Right kidney (tissue), 9 donors: ENCODE measurements at places on chromosomes 16 and 17.

- no peak for DNase-seq
Measured at GRCh38 chr17:83095016-83095415, 15.6 kb downstream of the METRNL start.

- DNase-seq: no peak
Measured at GRCh38 chr16:85667841-85668413, 20.8 kb downstream of the GINS2 start.

DNA sequence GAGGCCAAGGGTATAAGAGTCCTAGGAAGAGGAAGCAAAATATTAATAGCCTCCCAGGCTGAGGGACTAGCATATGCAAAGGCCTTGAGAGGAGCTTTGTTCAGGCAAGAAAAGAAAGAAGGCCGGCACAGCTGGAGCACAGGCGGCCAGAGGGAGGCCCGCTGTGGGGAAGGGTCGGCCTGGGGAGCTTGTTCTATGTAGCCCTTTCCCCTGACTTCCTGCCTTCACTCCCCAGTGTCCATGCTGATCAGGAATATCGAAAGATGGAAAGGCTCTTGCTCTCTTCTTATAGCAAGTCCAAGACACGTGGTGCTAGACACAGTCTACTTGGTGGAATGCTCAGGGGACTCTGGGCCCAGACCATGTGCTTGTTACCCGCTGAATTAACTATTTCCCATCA is 27.4 kb upstream of the HAS3 start:
- DNase-seq: no peak

GRCh38 chr17:50266384-50267073 is 7.7 kb upstream of the TMEM92 start:
- no peak for DNase-seq

- DNase-seq: no peak
Measured at GRCh38 chr17:47207143-47208067, 1.7 kb upstream of the MYL4 start.

GRCh38 chr17:63631062-63631461 is 8.8 kb downstream of the MAP3K3 start:
- no peak for DNase-seq

DNA sequence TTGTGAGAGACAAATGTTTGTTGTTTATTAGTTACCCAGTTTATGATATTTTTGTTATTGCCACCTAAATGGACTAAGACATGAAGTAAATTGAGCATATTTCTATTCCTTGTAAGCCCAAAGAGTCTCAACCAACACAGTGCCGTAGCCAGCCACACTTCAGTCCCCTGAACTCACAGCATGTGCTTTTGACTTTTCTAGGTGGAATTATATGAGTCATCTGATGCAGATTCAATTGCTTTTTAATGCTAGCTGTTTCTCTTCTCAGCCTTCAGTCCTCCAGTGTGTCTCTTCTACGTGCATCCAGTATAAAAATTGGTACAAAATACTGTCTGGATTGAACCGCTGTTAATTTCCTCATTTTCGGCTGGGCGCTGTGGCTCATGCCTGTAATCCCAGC is 39.0 kb downstream of the IQCK start:
- no peak for DNase-seq

- DNase-seq: no peak
Measured at GRCh38 chr16:15907863-15908478, 19.6 kb upstream of the CEP20 start.

DNA sequence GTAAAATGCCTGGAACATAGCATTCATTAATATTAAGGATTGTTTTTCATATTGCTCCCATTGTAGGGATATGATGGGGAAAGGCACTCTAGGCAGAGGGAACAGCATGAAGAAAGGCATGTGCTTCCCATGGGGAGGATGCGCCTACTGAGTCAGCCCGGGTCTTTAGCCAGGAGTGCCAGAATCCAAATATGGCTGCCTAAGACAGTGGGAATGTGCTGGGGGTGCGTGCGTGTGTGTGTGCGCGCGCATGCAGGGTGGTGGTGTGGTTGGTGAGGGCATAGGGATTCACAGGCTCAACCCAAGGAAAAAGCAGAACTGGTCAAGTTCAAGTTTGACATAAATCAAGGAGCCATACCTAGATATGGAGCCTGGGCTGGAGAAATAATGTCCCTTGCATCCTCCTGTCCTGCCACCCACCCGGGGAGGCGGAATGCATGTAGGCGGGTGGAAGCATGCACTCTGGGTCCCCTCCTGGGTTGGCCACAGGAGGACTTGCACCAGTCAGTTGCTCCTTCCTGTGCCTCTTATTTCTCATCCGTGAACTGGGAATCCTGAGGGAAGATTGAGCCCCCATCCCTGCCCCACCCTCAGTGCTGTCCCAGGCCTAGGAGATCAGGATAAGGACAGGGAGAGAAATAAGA is 18.6 kb upstream of the NDRG4 start:
- DNase-seq: no peak

- peak; percentile 29 for DNase-seq
Measured at GRCh38 chr17:17350491-17351355, 47.5 kb downstream of the NT5M start.

- no peak for DNase-seq
Measured at GRCh38 chr17:56866076-56866475, 32.1 kb downstream of the DGKE start.

DNA sequence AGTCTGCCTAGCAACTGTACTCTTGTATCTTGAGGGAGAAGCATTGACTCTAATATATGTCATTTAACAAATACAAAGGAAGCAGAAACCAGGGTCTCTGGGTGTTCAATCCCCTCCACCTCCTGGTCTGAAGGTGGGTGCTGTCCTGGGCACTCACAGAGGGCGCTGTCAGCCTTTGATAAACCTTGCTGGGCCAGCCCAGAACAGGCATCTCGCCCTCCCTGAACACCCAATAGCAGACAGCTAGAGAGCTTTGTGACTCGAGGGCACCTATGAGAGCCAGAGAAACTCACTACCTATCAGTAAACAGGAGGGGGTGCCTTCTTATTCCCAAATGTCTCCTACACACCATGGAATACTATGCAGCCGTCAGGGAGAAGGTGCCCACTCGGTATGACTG is 6.4 kb upstream of the PIPOX start:
- DNase-seq: no peak

GRCh38 chr17:30095507-30096244 is 20.9 kb upstream of the NSRP1 start:
- DNase-seq: no peak

GRCh38 chr17:39376434-39376833 is 25.0 kb downstream of the FBXL20 start:
- DNase-seq: no peak

GRCh38 chr17:80640366-80641084 is 95.9 kb downstream of the RPTOR start:
- no peak for DNase-seq

GRCh38 chr16:50296807-50297206 is 30.5 kb downstream of the ADCY7 start:
- DNase-seq: no peak

DNA sequence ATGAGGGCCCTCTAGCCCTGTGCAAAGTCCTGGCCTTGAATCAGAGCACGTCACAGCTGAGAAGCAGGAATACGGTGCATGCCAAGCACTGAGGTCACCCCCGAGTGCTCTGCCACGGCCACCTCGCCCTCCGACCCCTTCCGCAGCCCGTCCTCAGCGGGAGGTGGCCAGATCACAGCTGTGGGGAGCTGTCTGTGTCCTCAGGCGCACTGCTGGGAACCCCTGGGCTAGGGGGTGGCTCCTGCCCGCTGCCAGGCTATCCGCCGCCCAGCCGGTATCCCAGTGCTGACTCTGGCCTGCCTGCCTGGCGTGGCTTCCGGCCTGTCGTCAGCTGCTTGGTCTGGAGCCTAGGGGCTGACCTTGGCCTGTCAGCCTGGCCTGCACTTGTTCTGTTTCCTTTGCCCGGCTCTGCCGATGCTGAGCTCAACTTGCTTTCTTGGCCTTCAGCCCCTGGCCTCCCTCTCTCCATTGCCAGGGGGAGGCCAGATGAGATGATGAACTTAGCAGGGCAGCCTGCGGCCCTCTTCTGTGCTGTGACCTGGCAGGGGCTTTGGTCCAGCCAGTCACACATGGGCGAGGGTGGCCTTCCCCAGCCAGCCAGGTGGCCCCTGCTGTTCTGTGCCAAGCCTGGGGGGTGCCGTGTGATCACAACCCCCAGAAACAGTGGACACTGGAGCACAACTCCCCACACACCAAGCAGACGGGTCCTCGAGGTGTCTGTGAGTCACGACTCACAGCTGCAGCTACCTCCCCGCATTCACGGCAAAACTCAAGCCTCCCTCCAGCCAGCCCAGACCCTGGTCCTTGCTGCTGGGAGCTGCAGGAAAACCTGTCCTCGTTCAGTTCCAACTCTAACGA is 77.3 kb downstream of the ZDHHC7 start:
- DNase-seq: no peak

DNA sequence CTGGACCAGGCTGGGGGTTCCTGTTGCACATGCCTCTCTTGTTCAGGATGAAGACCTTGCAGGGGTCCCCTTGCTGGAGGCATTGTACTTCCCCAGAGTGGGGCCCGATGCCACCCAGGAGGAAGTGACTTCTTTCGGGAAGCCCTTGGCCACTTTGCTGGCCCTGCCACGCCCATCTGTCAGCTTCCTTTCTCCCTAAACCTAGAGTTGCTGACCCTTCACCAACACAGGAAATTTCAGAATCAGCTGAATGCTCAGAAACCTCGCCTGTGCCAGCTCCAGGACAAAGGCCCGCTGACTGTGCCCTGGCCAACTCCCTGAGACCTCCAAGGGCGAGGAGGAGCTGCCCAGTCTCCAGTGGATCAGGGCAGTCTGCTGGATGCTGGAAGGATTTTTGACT is 26.7 kb downstream of the WNT9B start:
- DNase-seq: no peak

DNA sequence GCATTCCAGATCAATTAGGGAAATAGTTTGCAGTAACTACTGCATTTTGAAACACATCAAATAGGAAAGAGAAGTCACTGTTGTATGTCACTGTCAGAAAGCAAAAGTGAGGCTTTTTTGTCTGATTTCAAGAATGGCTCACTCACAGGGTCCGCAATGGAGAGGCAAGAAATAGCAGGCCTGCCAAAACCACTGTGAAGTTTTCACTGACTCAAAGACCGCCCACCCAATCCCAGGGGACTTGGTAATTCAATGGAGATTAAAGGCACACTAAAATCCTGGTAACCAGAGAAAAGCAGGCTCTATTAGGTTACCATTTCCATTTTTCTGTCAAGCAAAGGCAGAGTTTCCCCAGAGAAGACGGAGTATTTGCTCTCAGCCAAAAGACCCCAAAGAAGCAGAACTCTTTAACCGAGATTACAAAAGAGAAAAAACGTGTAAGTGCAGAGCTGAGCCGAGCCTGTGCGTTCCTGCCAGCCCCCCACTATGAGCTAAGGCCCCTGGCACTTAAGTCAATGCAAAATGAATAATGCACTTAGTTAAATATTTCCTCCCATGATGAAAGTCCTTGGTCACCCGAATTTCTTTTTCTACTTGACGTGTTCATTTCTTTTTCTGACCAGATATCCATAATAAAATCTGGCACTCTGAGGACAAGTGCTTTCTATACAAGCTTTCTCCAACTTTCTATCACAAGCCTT is 57.0 kb downstream of the FOXL1 start:
- DNase-seq: no peak

DNA sequence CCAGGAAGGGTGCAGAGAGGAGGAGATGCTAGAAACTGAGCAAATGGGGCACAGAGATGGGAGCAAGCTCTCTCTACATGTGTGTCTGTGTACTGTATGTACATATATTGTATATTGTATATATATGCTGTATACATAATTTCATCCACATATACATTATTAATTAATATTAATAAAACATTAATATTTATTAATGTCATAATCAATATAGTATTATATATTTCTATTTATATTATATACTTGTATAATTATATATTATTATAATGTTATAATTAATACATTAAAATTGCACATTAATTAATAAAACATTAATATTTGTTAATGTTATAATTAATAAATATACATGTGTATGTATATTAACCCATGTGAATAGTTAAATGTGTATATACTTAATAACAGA is 31.5 kb upstream of the FOXF1 start:
- no peak for DNase-seq

- DNase-seq: no peak
Measured at GRCh38 chr16:35598696-35599332, 2139.4 kb downstream of the TP53TG3F start.
